Suppressor macrophage (primary cell): ENCODE measurements at places on chromosomes 2 and 18.

DNA sequence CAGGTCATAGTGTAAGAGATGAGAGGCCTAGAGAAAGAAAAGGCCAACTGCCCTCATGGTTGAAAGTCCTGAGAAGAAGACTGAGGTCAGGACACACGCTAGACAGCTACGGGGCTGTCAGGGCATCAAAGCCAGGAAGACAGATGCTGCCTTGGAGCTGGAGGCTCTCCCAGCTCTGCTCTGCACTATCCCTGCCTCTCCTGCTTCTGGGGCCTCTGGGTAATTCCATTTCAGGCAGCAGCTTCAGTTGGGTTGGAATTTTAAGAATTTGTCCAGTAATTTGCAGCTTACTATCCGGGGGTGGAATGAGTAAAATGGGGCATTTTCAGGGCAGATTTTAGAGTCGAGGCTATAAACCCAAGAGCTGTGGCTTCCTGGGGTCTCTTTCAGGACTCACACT is 76.2 kb upstream of the CTAGE1 start:
- DNase-seq: no peak

- no peak for DNase-seq
Measured at GRCh38 chr2:227177592-227178336, 13.3 kb downstream of the COL4A3 start.

DNA sequence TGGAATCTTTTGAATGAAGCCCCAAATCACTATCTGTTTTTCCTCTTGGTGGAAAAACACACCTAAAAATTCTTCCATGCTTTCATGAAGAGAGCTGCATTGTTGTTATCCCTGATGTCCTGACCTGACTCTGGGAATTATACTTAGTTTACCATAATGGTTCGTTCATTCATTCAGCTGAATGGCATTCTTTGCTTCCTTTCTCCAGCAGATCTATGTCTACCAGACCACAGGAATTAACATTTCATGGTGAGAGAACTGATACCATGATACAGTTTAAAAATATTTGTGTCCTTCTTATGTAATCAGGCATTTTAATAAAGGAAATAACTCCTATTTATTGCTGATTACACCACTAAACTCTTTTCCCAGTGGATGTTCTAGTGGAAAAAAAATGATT is 11.1 kb upstream of the SLC4A10 start:
- no peak for DNase-seq

DNA sequence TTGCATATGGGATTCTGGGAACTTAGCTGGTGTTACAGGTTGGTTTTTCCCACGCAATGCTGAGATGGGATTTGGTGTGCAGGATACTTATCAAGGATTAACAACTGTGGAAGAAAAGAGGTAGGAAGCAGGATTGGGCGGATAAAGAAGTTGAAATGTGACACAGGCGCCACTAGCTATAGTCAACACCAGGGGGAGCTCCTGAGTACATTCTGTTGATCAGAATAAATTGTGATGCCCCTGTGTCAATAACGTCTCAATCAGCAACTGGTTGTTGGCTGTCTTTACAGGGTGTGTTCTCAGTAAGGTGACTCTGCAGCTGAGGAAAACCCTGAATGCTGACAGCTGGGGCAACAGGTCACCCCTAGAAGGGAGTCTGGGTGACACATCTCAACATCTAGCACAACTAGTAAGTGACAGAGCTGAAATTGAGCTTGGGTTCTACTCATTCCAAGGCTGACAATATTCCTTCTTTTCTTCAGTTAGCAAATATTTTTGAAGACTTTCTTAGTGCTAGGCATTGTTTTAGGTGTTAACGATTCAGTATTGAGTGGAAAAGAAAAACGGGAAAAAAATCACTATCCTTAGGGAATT is 143.0 kb downstream of the ARL6IP6 start:
- peak; percentile 39 for DNase-seq

DNA sequence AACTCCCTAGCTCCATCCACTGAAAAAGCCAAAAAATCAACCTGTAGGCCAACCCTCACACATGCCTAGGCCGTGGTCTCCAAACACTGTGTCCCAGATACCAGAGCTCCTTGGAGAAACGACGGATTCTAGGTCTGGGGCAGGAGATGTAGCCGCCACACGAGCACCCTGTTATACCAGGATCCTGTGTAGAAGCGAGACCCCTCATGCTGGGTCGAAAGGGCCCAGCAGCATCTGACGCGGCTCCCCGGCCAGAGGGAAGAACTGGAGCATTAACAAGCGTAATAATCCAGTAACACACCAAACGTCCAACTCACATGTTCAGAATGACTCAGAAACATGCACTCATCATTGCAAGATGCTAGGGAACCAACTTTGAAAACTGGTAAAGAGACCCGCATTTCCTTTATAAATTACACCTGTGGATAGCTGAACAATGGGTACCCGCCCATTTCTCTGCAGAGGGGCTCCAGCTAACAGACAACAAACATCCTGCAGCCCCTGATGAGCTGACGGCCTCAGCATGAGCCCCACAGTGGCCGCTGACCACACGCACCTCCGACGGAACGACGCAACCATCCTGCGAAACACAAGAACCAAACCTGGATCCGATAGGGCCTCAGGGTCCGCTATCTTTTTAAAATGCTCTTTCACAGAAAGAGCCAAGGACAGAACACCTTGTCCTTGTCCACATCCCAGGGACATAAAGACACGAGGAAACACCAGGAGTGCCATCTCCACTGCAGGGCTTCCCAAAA is 14.2 kb downstream of the SLC66A2 start:
- no peak for DNase-seq

DNA sequence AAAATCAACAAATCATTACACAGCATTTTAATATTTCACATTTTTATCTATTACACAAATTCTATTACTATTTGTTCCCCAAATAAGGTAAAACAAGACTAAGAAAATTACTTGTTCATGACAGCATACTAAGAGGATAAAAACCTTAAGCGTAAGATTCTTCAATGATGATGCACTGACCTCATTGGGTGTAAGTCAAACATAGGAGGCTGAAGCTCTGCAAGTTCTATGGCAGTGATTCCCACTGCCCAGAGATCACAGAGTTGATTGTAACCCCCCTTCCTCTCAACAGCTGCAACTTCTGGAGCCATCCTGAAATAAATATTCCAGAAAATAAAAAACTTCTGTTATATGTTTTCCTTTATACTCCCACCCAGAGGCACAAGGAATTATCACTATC is 82.2 kb upstream of the CDKL4 start:
- no peak for DNase-seq

GRCh38 chr2:149903626-149904025 is 316.1 kb upstream of the MMADHC start:
- no peak for DNase-seq

DNA sequence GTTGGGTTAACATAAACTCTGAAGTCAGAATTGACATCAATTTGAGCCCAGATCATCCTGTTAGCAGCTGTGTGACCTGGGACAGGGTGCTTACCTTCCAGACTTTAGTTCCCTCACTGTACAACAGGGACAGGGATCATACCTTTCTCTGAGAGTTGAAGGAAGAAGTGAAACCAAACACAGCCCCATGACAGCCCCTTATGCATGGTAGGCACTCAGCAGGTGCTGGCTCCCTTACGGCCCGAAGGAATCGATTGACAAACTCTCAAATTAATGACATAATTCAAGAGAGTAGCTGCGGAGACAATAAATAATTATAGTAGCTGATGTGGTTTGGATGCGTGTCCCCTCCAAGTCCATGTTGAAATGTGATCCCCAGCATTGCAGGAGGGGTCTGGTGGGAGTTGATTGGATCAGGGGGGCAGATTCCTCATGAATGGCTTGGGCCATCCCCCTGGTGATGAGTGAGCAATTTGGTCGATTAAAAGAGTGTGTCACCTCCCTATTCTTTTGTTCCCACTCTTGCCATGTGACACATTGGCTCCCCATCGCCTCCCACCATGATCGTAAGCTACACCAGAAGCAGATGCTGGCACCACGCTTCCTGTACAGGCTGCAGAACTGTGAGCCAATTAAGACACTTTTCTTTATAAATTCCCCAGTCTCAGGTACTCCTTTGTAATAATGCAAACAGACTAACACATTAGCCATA is 72.4 kb downstream of the ODC1 start:
- DNase-seq: peak; percentile 64

GRCh38 chr2:55768991-55769390 is 75.3 kb upstream of the PNPT1 start:
- no peak for DNase-seq

GRCh38 chr2:73176881-73177644 is 25.3 kb upstream of the NOTO start:
- peak; percentile 96 for DNase-seq

DNA sequence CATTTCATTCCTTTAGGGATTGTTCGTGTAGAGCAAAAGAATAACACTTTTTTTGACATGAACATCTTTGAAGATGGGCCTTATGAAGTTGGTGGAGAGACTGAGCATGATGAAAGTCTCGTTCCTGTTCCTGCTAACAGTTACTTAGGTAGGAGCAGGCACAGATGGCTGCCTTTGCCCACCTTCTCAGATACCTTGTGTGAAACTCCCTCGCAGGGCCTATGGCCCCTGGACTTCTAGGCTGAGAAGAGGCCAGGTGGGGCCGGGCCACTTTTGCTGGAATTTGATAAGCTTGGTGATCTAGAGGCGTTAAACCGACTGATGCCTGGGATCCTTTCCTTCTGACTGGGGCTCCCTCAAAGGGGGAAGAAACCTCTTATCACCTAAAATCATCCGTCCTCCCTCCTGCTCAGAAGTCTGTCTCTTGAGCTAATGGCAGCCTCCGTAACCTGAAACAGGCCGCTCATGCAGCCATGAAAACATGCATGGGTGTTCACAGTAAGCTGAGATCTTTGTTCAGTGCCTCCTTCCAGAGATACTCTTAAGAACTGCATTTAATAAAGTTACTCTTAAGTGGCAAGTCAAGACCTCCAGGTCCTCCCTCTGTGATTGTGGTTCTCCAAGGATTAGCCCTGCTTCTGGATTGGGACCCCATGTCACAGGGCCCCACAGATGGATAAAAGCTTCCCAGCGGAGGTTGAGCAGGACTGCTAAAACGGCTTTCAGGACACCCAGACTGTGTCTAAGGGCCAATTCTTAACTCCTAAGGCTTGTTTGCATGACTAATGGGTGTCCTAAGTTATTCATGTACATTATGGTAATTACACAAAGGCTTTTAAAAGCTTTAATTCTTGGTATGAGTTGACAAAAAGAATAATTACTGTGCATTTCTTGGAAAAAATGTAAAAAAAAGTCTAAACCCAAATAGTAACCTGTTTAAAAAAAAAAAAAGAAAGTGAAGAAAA is 43.9 kb downstream of the ITGA6 start:
- no peak for DNase-seq

- peak; percentile 81 for DNase-seq
Measured at GRCh38 chr2:86584151-86584913, 21.1 kb upstream of the CHMP3 start.

DNA sequence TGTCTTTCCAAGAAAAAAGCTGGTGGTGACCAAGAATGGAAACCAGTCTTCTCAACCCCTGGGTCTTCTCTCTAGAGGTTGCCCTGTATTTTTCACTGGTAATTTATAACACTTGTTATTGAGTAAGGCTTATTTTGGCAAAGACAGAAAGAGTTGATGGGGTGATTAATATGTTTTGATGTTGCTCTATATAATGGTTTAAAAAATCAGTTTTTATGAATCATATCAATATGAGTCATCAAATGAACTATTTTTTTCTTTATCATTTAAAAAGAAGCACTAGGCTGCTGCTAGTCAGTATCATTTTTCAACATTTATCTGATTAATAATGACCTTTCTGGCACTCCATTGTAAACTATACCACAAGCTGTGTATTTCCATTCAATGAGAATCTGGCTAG is 1142.2 kb downstream of the LRP1B start:
- no peak for DNase-seq

DNA sequence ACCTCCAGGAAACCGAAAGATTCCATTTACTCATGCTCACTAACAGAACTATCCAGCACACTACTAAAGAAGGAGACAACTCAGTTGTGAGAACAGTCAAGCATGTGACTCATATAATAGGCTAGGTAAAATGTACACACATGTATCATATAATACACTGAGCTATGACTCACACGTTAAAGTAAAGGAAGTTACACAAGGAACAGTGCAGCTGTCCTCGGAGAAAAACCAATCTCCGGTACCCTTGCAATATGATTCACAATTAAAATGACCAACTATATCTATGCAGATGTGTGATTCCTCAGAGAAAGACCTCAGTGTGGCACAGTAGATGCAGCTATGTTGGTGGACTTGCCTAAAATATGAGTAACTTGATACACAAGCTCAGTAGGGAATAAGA is 76.5 kb downstream of the STRN start:
- DNase-seq: peak; percentile 66

- DNase-seq: no peak
Measured at GRCh38 chr2:40199771-40200170, 252.1 kb downstream of the SLC8A1 start.

DNA sequence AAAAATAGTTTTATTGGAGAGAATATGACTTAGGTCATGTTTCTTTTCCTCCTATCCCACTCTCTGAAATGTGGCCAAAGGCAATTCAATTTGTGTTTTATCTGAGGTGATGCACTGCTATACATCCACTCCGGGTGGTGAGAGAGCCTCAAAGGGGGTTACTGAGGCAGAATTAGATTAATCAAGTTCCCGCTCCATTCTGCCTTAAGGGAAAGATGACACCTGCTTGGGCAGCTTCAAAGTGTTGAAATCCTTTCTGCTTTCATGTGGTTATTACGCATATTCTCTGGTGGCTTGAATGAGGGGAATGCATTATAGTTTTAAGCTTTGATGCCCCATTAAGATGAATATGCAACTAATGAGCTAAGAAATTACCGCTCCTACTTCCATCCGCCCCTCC is 213.0 kb upstream of the TMEFF2 start:
- DNase-seq: no peak

GRCh38 chr2:168156661-168157060 is 90.7 kb downstream of the STK39 start:
- no peak for DNase-seq

DNA sequence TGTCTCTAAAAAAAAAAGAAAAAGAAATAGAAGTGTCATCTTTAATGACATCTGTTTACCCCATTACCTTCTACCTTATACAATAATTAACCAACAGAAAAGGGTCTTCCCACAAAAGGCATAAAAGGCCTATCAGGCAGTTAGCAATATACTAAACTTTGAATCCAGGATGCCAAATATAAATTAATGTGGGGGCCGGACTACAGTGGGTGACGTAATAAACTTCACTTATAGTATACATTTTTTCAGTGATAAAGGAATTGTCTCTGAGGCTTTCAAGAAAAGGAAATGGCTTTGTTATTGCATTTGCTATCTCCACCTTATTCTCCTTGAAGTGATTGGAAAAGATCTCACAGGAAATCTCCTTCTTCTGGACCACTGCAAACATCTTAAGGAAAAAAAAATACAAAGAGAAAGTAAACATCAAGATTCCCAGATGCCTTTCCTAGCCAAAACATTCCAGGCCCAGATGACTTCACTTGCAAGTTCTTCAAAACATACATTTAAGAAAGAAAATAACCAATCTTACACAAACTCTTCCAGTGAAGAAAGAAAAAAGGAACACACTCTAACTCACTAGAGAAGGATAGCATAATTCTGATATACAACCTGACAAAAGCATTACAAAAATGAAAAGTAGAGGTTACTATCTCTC is 126.2 kb upstream of the CAB39 start:
- no peak for DNase-seq

DNA sequence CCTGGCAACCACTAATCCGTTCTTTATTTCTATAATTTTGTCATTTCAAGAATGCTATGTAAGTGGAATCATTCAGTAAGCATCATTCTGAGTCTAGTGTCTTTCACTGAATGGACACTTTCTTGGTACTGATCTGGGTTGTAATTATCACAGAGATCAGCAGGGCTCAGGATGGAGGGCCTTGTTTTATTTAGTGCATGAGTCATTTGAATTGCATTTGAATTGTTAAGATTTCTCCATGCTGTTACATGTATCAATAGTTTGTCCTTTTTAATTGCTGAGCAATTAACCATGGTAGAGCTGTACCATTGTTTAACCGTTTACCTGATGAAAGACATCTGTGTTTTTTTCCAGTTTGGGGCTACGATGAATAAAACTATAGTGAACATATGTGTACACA is 256.4 kb downstream of the THSD7B start:
- DNase-seq: no peak
